Glomerular endothelial cell (primary cell): ENCODE measurements at places on chromosomes 16 and 17. TPM values are rescaled to one million over a fixed set of nuclear protein-coding genes. Genes with fewer than 3 reads are reported as not detected.

Gene CD300LB
- total RNA-seq = not detected in 2 replicates

Gene NDE1
- 44.1 and 50.6 TPM in 2 replicates for total RNA-seq

Gene CACNG1
- not detected in 2 replicates for total RNA-seq

Gene HOXB5
- 2.4 and 7.4 TPM in 2 replicates for total RNA-seq

Gene CCDC144A
- 1.5 and 3.0 TPM in 2 replicates for total RNA-seq

Gene GTF3C1
- total RNA-seq = 80.3 and 123 TPM in 2 replicates

Gene LHX1
- total RNA-seq = 1.3 and 5.6 TPM in 2 replicates

Gene DNAAF8
- total RNA-seq = 0.68 and 1.8 TPM in 2 replicates

Gene CNTD1
- 0.29 TPM in 1 of 2 replicates, not detected in the other for total RNA-seq

Gene PPL
- total RNA-seq = 0.18 and 1.3 TPM in 2 replicates

Gene MEIOC
- 0.35 TPM in 1 of 2 replicates, not detected in the other for total RNA-seq

Gene SCRN2
- total RNA-seq = 27.8 and 35.9 TPM in 2 replicates

DNA sequence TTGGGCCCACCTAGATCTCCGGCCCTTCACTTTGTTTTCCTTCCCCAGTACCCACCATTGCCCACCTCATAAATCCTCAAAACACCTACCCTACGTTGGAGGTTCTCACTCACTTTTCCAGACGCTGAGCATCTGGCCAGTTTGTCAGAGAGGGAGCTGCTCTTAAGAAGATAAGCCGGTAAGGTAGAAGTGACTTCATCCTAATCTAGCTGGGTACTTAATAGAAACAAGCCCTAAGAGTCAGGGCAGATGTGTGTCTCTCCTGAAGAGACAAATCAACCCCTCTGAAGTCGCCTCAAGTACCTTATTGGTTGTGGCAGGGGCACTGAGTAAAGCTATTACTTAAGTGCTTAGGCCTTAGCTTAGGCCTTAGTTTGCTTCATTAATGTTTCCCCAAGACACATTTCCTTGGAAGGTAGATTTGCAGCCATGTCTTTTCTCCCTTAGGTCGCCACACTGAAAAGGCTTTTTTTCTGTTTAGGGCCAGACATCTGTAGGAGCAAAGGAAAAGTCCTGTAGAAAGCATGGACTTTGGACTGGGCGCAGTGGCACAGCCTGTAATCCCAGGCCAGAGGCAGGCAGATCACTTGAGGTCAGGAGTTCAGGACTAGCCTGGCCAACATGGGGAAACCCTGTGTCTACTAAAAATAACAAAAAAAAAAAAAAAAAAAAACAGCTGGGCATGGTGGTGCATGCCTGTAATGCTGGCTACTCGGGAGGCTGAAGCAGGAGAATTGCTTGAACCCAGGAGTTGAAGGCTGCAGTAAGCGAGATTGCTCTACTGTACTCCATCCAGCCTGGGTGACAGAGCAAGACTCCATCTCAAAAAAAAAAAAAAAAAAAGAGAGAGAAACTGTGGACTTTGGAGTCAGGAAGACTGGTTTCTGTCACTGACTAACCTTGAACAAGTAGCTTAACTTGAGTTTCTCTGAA, 1.0 kb downstream of the TACO1 start:
- no peak for DNase-seq

- DNase-seq = no peak
Observed at GRCh38 chr17:78034429-78035091, 76.1 kb downstream of the TNRC6C start.

GRCh38 chr16:52437277-52437670, 109.7 kb downstream of the TOX3 start:
- DNase-seq = no peak

- no peak for DNase-seq
Observed at GRCh38 chr17:45312477-45313420, 4.1 kb downstream of the MAP3K14 start.

GRCh38 chr16:50270510-50271147, 4.3 kb downstream of the ADCY7 start:
- DNase-seq = no peak

DNA sequence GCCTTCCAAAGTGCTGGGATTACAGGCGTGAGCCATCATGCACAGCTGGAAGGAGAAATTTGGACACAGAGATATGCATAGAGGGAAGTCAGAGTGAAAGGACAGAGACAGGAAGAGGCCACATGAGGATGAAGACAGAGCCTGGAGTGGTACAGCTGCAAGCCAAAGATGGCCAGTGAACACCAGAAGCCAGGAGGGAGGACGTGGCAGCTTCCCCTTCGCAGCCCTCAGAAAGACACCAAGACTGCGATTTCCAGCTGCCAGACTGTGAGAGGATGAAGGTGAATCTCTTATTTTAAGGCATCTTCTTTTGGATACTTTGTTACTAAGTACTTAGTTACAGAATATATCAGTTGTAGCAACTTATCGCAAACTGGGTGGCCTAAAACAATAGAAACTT, 60.5 kb upstream of the PLCG2 start:
- no peak for DNase-seq

DNA sequence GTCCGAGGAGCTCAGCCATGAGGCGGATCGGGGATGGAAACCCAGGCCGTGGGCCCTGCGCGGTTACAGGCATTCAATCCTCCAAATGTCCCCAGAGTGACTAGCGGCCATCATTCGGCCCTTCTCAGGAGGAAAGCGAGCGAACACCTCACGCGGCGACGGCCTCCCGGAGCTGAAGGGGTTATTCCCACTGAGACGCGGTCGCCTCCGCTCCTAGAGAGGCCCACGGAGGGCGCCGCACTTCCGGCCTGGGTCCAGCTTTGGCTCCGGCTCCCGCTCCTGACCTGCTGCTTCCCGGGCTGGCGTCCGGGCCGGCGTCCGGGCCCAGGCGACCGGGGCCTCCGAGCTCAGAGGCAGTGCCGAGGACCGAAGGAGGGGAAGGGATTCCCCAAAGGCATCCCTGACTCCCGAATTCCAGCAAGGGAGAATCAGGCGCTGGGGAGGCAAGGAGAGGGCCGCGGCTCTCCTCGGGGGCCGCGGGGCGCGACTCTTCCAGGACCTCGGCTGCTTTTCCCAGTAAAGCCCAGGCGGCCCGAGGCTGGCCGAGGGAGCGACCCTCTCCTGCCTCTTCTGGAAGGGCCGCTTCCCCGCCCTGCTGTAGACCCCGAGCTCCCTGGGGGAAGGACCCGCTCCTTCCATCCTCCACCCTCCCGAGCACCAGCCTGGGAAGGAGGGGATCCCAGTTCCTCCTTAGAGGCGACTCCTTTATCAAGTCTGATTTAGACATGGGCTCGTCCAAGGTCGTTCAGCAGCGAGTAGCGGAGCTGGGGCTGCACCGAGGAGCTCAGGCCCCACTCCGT, 18.6 kb upstream of the ZNF629 start:
- DNase-seq = no peak

DNA sequence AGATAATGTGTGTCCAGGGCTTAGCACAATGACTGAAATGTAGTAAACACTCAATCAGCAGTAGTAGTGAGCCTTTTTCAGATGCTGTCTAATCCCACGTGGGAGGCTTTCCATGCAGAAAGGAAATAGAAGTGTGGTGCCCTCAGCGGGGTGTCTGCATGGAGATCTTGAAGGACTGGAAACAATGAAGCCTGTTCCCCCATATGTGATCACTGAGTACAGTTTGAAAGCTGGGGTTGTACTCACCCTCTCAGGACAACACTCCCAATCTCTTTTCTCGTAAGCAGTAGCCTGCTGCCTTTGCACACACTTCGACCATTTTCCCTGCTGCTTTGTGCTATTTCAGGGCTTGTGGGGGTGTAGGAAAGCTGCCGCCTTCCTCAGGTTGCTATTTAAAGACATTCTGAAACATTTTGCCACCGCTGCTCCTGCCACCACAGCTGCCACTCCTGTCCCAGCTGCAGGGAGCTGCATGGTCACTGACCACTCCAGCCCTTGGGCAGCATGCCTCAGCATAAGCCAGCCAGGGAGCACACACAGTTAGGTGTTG, 40.6 kb upstream of the HAS3 start:
- DNase-seq = no peak

- DNase-seq = no peak
Observed at GRCh38 chr17:6046431-6046830, 23.7 kb upstream of the WSCD1 start.

DNA sequence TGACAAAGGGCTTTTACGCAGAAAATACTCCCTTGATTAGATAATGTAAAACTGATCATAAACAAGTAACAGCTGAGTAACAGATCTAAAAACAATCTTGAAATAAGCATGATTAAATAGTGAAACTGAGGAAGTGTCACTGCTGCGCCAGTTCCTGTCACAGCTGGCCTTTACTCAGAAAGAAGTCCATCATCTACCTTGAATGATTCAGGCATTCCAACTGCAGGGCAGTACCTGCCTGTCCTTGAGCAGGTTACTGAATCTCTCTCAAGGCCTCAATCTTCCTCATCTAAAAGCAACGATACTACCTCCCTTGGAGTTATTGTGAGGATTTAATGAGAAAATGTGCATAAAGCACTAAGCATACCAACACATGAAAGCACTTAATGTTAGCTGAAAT, 12.7 kb downstream of the PHLPP2 start:
- no peak for DNase-seq

DNA sequence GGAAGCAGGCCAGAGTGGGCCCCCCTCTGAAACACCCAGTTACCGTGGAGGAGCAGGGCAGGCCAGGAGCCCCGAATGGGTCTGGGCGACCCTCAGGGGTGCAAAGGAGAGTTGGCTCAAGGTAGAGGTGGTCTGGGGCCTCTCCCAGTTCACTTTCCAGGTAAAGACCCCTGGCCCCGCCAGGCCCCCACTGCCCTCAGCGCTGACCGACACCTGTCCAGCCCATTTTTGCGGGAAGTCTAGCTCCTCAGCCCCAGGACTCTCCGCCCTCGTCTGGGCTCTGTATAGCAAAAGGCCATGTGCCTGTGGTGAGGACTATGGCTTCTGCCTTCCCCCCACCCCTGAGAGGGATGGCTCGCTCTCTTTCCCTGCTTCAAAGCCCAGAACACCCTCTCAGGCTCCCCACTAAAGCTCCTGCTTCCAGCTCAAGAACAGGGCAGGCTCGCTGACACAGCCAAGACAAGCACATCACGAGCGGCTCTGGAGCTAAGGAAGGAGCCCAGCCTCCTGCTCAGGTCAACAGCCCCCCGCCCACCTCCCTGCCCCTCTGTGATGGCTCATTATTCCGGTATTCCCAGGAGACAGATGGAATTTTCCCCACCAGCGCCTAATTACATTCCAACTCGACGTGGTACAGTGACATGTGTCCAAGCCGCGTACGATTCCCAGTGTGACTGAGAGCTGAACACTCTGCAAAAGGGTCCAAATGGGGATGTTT, 59.4 kb downstream of the RTN4RL1 start:
- DNase-seq = no peak

DNA sequence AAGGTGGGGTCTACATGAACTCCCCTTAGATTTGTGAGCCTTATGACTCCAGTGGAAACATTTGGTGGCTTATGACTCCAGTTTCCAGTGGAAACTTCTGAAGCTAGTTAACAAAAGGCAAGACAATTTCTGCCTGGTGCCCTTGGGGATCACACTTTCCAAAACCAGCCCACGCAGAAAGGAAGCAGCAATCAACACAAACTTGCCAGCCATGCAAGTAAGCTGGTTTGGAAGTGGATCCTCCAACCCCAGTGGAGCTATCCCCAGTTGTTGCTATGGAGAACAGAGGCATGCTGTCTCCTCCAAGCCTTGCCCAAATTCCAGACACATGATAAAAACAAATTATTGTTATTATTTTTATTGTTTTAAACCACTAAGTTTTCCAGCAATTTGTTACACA, 130.9 kb downstream of the CDH11 start:
- no peak for DNase-seq

DNA sequence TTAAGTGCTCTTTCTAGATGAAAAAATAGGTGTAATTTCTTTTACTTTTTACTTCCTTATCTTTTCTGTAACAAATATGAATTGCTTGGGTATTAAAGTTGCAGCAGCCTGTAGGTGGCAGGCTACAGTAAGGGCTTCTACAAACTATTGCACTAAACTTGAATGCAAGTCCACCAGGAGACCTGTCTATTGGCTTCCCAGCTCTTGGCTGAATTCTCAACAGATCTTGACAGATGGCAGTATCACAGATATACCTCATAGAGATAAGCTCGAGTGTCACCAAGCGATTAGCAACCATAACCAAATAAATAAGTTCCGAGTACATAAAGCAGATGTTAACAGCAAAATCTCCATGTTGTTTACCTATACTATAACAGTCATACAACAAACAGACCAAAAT, 5.9 kb downstream of the BBS2 start:
- peak; percentile 42 for DNase-seq

DNA sequence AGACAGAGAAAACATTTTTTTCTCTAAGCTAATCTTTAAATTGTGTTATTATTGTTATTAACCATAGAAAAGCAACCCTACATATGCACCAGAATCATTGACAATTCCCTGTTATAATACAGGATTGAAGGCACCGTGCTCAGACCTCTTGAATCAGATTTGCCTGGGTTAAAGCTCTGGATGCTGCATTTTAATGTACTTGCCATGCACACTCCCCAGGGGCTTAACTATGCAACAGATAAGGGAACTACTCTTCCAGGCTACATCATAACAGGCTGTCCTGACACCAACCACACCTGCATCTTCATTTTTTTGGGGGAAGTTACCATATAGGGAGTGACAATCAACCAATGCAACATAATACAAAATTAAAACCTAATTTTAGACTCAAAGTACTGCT, 1187.6 kb upstream of the CDH8 start:
- no peak for DNase-seq

DNA sequence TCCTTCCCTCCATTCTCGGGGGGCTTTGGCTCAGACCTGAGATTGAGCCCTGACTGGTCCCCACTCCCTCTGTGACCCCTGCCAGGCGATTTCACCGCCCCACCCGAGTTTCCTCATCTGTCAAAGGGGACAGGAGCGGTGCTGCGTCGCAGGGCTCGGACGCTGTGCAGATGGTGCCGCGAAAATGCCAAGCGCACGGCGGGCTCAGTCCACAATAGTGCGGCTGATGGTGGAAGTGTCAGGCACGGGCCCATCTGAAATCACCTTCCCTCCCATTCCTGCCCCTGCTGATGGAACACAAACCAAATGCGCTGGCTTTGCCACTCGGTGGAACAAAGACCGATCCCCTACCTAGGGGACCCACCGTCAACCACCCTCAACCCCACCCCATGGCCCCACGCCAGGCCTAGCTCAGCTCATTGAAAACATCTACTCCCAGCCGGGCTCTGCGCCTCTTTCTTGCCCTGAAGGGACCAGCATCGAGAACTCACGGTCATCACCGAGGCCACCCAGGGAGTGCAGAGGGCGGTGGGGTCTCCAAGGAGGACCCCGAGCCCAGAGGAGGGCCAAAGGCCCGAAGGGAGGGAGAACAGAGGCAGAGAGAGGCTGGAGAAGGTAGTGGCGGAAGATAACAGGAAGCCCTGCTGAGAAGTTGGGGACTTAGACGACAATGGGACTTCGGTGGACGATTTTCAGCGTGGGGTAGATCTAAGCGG, 1.4 kb downstream of the CARHSP1 start:
- no peak for DNase-seq

GRCh38 chr16:52318302-52319009, 228.5 kb downstream of the TOX3 start:
- no peak for DNase-seq
